ENCODE measurements at places on chromosomes 11 and 22. TPM values are rescaled to one million over a fixed set of nuclear protein-coding genes. Genes with fewer than 3 reads are reported as not detected.

- DNase-seq: no peak
Observed at GRCh38 chr11:104973616-104974015, 5.2 kb upstream of the CASP4 start.

GRCh38 chr11:73176145-73176873 lies 34.2 kb upstream of the FCHSD2 start:
- DNase-seq: no peak

GRCh38 chr11:122304973-122305372 lies 189.0 kb upstream of the BLID start:
- no peak for DNase-seq

DNA sequence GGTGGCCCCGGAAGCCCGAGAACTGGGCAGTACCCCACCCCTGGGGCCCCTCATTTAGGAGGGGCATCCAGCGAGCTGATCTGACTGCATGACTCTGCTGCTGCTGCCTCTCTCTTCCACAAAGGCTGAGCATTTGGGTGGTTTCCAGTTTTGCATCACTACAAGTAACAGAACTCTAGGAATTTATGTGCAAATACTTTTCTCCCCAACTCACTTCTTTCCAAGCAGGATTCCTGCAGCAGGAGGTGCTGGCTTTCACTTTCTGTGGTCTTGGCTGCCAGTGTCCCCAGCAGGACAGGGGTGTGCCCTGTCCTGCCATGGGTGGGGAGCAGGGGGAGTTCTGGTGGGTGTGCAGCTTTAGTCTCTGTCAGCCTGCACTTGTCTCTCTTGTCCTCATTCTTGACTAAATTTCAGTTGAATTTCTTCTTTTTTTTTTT lies 21.2 kb downstream of the UPB1 start:
- DNase-seq: no peak

- DNase-seq: peak; percentile 71
Observed at GRCh38 chr11:111694851-111695250, 71.3 kb downstream of the PPP2R1B start.

DNA sequence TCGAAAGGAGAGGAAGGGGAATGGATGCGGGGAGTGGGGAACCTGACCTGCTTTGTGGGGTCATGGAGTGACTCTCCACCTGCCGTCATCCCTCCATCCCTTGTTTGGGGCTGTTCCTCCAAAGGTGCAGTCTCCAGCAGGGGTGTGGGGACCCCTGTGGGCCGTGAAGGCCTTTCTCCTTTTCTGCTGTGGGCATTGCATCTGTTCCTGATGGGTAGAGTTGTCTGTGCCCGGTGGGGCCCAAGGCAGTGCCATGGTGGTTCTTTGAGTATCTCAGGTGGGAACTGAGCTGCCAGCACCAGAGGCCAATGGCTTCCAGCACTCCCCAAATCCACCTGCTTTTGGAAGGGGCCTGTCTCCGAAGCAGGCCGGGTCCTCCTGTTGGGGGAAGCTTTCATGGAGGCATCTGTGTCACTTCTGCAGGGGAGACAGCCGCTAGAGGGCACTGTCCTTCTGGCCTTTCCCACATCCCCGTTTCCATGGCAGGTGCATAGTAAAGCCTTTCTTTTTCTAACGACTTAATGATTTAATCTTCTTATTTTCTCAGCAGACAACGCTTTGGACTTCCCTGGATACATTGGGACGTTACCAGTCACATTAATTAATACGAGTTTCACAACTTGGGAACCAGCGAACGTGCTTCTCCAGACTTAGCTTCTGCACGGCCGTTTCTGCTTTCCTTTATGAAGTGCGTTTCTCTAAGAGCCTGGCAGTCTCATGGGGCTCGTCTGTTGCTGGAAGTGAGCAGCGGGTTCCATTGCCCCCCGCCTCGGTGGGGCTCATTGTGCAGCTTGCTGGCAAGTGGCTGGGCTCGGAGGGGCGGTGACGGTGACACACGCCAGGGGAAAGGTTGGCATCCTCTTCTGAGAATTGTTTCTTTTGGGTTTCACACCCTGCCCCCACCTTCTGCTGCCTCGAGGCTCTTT lies 57.1 kb downstream of the PARVB start:
- peak; percentile 73 for DNase-seq

- no peak for DNase-seq
Observed at GRCh38 chr11:92931746-92932422, 37.6 kb upstream of the MTNR1B start.

GRCh38 chr11:5229356-5229755 lies 2.5 kb upstream of the HBB start:
- DNase-seq: no peak

GRCh38 chr11:2305140-2305778 lies 3.4 kb downstream of the TSPAN32 start:
- DNase-seq: peak; percentile 71

- DNase-seq: peak; percentile 42
Observed at GRCh38 chr22:39388261-39389011, 11.1 kb upstream of the TAB1 start.

DNA sequence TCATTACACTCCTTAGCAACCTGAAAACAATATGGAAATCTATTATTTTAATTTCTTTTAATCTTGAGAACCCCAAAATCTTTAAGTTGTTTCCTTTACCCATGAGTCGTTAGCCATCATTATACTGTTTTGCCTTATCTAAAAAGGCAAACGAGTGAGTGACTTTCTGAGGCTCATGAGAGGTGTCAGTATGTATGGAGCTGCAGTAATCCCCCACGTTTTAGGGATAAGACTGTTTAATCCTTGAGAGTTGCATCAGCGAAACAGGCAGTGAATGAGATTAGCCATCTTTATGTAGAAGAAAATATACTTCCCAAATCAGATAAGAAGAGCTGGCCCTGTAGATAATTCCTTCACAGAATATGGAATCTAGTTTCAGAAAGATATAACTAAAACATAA lies 1147.0 kb downstream of the DLG2 start:
- DNase-seq: no peak

LBHD1 gene
- 1.5 TPM for total RNA-seq

TRIM6 gene
- total RNA-seq: 3.9 TPM

BCL2L13 gene
- total RNA-seq: 25.7 TPM

GGTLC2 gene
- total RNA-seq: not detected

CDKN1C gene
- 58.8 TPM for total RNA-seq

MAPK8IP2 gene
- 0.25 TPM for total RNA-seq

USH1C gene
- not detected for total RNA-seq

GALNT18 gene
- 145 TPM for total RNA-seq

ANKK1 gene
- not detected for total RNA-seq

TUT1 gene
- 8.9 TPM for total RNA-seq

PGA3 gene
- total RNA-seq: not detected

MFRP gene
- not detected for total RNA-seq

Data from dermis microvascular lymphatic vessel endothelial cell (primary cell).